ENCODE measurements at places on chromosomes 1 and 21.

DNA sequence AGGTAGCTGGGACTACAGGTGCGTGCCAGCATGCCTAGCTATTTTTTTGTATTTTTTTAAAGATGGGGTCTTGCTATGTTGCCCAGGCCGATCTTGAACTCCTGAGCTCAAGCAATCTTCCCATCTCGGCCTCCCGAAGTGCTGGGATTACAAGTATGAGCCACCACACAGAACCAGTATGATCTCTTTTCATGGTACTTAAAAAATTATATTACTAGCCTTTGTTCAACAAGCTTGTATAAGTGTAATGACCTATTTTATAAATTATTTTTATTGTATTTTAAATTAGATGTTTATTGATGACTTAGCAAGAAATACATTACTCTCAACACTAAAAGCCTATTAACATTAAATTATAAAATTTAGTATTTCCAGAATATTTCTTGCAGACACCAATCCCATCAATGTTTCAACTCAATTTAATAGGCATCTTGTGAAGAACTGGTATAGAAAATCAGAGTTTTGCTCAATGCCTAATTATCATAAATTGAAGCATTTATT, 36.0 kb upstream of the MTF2 start:
- no peak for DNase-seq

- DNase-seq = no peak
Measured at GRCh38 chr1:235068158-235069121, 60.2 kb downstream of the TOMM20 start.

- no peak for DNase-seq
Measured at GRCh38 chr21:31878831-31879230, 6.0 kb downstream of the HUNK start.

DNA sequence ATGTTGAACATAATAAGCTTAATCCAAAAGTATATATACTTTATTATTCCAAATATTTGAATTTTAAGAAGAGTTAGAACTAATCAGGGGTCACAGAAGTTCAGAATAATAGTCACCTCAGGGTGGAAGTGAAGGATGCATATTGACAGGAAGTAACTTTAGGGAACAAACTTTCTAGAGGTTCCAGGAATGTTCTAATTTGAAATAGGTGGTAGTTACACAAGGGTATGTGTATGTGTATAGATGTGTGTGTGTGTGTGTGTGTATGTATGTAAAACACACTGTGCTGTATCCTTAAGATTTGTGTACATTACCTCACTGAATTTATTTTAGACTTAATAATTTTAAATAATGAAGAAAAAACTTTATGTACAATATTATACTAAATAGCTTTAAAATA, 110.4 kb downstream of the ACBD6 start:
- DNase-seq = no peak

DNA sequence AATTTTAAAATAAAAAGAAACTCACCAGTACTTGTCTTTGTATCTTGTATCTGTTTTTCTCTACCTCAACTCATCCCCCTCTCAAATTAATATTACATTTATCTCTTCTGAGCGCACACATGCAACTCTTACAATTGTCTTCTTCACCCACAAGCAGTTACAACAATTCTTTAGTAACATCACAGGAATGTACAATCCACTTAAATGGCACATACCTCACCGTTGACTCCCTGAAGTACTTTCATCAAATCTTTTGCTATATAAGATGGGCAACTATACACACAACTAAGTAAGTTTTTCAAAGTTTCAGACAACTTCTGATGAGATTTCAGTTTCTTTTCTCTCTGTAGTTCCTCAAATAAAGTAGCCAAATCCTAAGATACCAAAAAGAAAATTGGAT, 28.3 kb downstream of the HEATR1 start:
- no peak for DNase-seq

GRCh38 chr1:224881762-224882211, 47.7 kb upstream of the DNAH14 start:
- DNase-seq = no peak

GRCh38 chr1:15212216-15212953, 34.6 kb upstream of the FHAD1 start:
- no peak for DNase-seq

DNA sequence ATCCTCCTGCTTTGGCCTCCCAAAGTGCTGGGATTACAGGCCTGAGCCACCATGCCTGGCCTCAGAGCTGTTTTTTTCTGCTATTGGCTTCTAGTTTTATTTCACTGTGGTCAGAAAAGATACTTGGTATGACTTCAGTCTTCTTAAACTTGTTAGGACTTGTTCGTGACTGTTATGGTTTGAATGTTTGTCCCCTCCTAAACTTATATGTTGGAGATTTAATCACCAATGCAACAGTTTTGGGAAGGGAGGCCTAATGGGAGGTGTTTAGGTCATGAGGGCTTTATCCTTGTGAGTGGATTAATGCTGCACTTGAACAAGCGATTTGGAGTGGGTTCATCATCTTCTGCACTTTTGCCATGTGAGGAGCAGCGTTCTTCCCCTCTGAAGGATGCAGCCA, 24.5 kb upstream of the SOD1 start:
- DNase-seq = no peak

DNA sequence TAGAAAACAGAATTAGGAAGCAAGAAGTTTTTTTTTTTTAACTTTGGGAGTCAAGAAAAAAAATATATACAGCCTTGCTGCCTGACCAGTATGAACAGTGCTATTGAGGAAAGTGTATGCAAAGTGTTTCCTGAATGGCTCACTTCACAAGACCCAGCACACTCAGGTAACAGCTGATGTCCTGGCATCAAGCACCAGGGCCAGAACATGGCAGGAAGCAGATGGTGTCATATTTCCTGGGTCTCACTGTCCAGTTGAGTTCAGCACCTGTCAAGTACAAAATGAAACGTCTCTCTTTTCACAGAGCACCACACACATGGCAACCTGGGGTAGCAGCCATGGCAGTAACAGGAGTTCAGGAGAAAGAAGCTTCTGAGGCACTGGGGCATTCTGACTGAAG, 372.3 kb downstream of the TTLL7 start:
- no peak for DNase-seq
